ENCODE measurements at places on chromosomes 12 and 14.

- no peak for DNase-seq
Measured at GRCh38 chr12:28558250-28558649, 368.0 kb downstream of the CCDC91 start.

GRCh38 chr14:32426586-32427388 is 97.7 kb downstream of the AKAP6 start:
- no peak for DNase-seq

DNA sequence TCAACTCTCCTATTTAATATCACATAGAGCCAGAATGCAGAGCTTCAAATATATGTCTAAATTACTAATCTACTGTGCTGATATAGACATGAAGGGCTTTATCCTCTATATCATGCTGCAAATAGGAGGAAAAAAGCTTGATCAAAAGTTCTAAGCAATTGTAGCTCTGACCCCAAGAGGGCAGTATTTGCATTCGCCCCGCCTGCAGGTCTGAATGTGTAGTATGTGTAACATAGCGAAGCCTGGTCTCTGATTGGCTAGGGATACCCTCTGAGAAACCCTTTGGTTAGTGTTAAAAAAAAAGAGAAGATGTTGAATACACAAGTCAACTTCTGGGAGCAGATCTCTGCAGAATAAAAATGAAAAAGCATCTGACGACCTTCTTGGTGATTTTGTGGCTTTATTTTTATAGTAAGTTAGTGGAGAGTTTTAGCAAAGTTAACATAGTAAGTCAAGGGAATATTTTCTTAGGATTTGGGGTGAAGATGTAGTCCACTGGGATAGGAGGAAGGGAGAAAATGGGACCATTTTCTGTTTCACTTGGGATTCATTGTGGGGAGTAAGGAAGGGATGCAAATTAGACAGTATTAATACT is 151.6 kb upstream of the OR4E1 start:
- peak; percentile 12 for DNase-seq

GRCh38 chr12:124496584-124496983 is 70.8 kb downstream of the NCOR2 start:
- no peak for DNase-seq

DNA sequence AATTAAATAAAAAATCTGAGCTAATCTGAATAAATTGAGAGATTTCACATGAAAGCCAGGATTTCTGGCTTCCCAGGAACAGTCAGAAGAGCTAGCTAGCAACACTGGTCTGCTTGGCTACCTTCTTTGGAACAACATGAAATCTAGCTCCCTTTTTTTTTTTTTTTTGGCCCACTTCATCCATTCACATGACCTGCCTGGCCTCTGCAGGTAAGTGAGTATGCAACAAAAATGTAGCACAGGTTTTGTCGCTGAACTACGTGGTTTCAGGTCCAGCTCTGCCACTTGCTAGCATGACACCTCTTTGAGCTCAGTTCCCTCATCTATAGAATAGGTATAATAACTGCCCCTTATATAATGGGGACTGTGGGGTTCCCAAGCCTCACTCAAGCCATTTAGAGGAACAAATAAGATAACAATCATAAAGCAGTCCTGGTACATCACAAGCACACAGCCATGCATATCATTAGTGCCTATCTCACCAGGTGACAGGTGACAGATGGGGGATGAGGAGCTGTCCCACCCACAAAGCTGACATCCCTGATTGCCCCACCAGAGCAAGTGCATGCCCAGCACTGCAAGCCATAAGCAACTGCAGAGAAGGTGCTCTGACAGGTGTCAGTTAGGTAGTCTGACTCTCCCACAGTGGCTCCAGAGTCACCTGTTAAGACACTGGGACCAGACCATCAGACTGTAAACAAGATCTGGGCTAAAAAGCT is 25.6 kb downstream of the PXN start:
- DNase-seq = no peak

GRCh38 chr14:80518173-80518572 is 306.9 kb upstream of the DIO2 start:
- no peak for DNase-seq

- DNase-seq = no peak
Measured at GRCh38 chr12:3061059-3061458, 16.1 kb upstream of the TSPAN9 start.

- DNase-seq = peak; percentile 33
Measured at GRCh38 chr12:47808574-47809365, 10.9 kb downstream of the HDAC7 start.

DNA sequence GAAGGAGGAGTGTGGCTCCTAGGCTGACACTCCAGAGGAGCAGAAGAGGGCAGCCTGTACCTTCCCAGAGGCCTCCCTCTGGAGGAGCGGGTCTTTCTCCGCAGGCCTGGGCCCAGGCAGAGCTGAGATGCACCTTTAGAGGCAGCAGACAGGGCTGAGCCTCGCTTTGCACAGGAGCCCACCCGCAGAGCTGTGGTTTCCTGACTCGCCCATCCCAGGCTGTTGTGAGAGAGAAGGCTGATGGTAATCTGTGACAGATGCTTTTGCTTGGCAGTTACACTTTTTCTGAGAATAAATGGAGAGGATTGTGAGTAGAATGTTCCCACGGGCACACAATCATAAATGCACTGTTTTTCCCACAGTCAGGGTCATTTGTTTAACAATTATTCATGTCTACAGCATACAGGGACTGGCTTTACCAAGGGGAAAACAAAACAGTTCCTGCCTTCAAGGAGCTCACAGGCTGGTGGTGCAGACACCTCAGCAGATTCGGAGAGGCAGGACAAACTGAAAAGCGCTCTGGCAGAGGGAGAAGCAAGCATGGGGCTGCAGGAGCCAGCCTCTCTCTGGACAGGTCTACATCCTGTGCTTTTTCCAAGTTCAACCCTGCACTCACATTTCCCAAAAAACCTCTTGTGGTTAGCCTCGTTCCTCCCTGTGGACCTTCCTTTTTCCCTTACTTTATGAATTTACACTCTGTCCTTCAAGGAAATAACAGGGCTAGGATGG is 13.9 kb downstream of the EVL start:
- peak; percentile 83 for DNase-seq

DNA sequence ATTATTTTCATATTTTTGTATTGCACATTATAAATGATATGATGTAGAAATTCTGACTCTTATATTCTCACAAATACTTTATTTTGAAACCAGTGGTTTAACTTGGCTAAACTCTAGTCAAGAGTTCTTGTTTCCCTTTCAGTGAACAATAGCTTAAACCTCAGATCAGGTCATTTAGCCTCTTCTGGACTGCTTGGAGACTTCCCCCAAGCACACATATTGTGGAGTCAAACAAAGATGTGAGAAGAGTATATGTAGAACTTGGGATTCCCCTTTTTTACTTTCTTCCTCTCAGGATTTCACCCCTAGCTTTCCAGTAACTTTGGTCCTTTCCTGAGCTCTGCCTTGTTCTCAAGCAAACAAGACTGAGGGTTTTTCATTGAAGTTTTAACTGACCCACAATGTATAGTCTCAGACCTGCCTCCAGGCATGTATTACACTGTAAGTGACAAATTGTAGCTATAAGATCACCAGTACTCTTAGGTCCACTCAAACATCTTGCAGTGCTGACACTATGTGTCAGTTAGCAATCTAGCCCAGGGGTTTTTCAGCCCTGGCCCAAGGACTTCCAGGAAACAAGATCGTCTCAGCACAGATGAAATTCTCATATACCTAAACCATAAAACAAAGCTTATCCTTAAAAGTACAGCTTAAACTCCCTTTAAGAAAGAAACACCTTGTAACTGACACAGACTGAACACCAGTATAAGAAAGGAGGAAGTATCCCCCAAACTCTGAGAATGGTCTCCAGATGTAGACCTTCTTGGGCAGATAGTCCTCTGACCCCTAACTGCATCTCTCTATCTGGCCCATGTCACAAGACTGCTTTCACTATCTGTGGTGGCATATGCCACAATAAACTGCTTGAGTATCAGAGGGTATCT is 98.6 kb downstream of the SLC6A15 start:
- DNase-seq = no peak

DNA sequence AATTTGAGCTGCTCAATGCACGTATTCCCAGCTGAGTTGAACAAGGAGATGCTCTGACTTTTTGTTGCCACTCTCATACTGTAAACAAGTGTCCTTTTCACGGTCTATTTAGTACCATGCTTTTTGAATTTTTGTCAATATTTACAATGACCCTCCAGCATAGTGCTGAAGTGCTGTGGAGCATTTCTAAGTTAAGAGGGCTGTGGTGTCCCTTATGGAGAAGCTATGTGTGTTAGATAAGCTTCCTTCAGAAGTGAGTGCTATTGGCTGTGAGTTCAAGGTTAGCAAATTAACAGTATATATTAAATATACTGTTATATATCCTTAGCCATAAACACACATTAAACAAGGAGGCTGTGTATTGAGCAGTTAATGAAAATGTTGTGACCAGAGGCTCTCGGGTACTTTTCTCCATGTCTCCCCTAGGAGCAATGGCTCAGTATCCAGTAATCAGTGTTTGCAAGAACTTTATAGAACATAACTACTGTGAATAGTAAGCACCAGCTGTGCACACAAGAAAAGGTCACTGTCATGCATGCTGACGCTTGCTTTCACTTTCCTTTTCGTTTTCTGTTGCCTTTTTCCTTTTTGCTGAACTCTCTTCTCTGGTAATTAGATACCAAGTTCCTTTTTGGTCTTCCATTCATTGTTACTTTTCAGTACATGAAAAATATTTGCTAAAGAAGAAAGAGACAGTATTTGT is 187.2 kb upstream of the NEDD1 start:
- no peak for DNase-seq

DNA sequence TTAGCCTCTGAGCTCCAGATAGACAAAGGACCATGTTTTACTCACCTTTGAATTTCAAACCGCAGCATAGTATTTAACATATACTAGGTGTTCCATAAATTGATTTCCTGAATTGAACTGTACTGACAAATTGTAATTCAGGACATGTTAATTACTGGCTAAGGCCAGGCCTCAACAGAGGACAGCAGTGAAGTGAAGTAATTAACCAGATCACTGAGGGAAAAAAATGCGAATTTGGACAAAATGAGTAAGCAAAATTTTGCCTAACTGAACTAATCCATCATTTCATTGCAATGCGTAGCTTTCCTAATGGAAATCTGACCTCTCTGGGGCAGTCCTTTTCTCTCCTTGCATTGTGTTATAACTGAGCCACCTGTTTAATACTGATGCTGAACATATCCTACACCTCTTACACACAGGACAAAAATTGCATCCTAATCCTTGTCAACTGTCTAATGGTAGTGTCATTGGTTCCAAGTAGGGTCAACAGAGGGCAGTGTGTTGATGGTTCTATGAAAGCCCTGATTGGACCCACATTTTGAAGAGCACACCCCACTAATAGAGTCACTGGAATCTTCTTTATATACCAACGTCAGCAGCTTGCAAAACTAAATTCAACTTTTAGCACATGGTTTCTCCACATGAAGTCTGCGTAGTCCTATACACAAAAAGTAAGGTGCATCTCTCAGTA is 148.4 kb downstream of the SLC25A21 start:
- no peak for DNase-seq

DNA sequence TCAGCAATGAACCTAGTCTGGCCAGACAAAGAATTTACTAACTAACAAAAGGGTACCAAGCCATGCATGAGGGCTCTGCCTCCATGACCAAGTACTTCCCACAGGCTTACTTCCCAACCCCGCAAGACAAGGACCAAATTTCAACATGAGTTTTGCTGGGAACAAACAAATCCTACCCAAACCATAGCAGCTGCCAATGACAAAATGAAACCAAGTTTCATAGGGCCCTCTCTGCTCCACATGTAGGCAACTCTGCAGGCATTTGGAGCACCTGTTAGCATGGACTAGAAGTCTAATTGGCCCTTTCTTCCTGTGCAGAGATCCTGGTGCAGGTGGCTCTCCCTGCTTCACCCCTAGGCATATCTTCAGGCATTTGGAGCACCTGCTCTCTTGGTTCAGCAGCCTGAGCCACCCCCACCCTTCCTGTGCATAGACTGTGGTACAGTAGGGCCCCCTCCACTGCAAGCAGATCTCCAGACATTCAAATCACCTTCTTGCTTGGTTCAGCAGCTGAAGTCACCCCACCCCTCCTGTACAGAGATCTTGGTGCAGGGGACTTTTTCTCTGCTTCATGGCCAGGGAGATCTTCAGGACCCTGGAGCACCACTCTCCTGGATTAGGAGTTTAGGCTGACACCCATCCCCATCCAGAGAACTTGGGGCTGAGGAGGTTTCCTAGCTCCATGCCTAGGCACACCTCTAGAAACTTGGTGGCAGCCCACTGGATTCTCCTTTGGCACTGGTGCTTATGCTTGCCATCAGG is 308.7 kb downstream of the RPAP3 start:
- no peak for DNase-seq

DNA sequence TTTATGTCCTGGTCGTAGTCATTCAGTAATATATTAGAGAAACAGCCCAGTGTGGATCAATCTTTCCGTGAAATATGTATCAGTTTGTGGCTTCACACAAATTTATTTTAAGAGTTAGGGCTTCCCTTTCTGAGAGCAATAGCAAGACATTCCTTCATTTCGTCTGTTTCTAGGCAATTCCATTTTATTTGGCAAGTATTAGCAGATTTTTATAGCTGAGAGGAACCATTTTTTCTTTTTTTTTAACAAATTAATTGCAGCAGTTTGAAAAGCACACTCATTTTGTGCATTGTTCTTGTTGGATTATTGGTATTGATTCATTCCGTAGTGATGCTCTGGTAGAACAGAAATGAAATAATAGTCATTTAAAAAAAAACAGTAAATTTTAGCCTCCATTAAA is 132.9 kb downstream of the SRGAP1 start:
- DNase-seq = no peak

DNA sequence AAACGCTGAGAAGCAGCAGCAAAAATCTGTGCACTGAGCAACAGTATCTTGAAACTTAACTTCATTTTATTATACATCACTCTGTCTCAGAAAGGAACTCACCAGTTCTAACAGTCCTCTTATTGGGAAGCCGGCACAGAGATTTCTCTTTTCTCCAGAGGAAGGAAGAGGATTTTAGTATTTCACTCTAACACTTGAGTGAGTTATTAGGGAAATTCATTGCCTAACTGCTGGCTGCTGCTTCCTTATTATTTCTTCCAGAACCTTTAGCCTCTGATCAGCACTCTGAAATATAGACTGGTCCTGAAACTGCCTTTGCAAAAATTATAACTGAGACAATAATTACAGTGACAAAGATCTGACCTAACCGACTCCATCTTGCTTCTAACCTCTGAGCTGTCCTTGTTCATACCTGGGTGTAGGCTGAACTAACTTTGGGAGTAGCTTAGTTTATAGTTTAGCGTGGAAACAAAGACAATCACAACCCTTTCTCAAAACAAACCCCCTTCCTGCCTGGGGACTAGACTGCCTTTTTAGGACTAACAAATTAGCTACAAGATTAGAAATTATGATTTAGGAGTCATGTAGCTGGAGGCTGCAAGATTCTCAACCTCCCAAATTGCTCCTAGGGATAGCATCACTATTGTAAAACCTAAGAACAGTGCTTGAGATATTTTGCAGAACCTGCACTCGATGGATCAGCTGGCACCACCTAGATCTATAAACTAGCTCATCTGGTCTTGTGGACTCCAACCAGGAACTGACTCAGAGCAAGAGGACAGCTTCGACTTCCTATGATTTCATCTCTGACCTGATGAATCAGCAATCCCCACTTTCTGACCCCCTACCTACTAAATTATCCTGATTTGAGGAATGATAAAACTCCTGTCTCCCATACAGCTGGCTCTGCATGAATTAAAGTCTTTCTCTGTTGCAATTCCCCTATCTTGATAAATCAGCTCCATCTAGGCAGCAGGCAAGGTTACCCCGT is 117.5 kb downstream of the DYRK2 start:
- no peak for DNase-seq

- DNase-seq = no peak
Measured at GRCh38 chr14:61652526-61653262, 42.6 kb upstream of the HIF1A start.

GRCh38 chr14:55430024-55430690 is 10.3 kb downstream of the TBPL2 start:
- peak; percentile 71 for DNase-seq

GRCh38 chr12:93585247-93585646 is 12.8 kb downstream of the SOCS2 start:
- no peak for DNase-seq

Measured in bone marrow (tissue), 2 donors.